ENCODE measurements at places on chromosomes 2 and 18.

DNA sequence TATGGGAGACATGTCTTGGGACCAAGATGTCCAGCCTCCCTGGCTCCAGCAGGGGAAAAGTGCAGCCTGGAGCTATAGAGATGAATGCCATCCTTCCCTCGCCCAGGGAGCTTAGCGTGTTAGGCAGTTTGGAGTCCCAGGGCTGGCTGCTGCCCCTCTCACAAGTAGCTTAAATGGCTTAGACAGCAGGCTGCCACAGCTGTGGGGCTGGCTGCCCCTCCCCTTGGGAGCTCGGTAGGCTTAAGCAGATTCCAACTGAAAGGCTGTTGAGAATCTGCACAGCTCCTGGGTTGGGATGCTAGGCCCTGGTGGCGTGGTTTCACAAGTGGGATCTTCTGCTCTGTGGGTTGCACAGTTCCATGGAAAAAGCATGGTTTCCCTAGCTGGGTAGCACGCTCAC lies 940.5 kb upstream of the DDX18 start:
- no peak for DNase-seq

DNA sequence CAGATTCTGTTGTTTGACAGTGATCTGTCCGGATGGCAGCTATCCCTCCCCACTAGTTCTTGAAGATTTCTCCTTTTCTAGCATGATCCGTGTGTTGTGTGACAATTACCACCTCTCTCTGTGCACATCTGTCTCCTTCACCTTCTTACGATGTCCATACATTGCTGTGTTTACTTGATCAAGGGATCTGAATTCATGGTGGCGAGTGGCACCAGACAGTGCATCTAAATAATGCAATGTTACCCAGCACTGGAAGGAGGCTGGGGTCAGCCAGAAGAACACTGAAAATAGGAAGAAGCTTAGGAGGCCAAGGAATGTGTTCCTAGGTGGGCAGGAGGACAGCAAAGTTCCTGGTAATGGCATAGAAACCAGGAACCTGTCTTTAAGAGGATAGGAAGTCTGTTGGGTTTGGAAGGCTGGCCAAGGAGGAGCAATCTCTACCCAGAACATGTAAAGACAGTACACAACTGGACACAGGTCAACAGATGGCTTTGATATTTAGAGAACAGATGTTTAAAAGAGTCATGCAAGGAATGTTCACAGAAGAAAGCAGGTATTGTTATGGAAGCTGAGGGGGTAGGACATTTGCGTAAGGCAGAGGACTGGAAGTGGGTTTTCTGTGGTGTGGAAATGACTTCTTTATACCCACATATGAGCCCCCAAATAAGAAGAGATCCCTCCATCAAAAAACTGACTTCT lies 126.4 kb downstream of the HRH4 start:
- no peak for DNase-seq

DNA sequence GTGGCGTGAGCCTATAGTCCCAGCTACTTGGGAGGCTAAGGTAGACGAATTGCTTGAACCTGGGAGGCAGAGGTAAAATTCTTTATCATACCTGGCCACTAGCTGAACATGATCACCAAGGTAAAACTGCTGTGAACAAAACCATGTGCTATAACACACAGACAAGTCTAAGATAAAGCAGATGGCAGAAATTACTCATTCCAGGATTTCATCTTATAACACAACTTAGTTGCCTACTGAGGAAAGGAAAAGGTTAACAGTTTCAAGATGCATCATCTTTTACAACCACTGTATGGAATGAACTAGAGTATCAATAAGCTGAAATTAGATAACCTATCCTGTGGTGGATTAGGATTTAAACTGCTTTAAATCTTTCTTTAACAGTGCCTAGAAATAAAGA lies 8.3 kb downstream of the ARL5A start:
- DNase-seq = no peak

DNA sequence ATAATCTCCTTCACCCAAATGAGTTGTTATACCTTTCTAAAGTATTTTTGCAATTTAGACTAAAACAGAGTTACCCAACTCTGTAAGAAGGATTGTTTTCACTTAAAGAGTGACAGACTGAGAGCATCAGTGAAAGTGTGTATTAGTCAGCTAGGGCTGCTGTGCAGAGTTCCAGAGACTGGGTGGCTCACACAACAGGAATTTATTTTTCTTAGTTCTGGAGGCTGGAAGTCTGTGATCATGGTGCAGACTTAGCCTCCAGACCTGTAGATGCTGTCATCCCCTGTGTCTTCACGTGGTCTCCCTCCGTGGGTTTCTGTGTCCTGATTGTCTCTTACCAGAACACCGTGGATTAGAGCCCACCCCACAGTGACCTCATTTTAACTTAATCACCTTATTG lies 40.0 kb downstream of the BCL2L11 start:
- DNase-seq = no peak

- DNase-seq = no peak
These were observed 294.6 kb upstream of the SLC14A2 start for GRCh38 chr18:45320724-45321123.

- DNase-seq = no peak
These were observed 135.9 kb downstream of the DTNB start for GRCh38 chr2:25537526-25537925.

- DNase-seq = no peak
These were observed 41.8 kb downstream of the TMEM163 start for GRCh38 chr2:134676960-134677359.

GRCh38 chr2:43718530-43719124 lies 42.4 kb upstream of the C1GALT1C1L start:
- DNase-seq = no peak

DNA sequence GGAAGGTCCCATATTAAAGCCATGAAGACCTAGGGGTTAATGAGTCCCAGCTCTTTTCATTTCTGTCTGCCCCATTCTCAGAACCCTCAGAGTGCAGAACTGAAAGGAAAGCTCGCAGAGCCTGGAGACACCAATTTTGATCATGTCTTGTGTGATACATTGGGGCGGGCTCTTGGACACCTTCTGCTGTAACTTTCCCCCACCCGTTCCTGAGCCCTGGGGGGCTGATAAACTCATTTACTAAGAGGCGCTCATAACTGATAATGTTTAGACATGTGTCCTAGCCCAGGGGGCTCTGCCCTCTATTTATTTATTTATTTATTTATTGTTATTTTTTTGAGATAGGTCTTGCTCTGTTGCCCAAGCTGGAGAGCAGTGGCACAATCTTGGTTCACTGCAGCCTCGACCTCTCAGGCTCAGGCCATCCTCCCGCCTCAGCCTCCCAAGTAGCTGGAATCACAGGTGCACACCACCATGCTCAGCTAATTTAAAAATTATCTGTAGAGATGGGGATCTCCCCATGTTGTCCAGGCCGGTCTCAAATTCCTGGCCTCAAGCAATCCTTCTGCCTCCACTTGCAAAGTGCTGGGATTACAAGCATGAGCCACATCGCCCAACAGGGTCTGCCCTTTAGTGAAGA lies 72.4 kb upstream of the HAAO start:
- DNase-seq = no peak

- DNase-seq = no peak
These were observed 79.8 kb upstream of the FZD7 start for GRCh38 chr2:201953880-201954279.

DNA sequence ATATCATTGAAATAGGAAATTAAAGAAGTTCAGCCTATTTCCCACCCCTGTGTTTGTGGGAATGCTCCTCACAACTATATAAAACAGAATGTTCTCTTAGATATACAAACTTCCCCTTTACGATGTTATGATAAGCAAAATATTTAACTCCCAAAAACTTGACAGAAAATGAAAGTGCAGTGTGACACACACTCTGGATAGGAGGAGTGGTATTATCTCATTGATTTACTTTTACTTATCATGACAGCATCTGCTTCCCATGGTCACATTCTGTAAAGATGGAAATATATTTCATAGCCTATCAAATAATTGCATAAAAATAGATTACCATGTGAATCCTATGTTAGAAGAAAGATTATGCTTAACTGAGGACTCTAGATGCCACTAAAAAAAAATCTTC lies 96.6 kb upstream of the STK17B start:
- no peak for DNase-seq

DNA sequence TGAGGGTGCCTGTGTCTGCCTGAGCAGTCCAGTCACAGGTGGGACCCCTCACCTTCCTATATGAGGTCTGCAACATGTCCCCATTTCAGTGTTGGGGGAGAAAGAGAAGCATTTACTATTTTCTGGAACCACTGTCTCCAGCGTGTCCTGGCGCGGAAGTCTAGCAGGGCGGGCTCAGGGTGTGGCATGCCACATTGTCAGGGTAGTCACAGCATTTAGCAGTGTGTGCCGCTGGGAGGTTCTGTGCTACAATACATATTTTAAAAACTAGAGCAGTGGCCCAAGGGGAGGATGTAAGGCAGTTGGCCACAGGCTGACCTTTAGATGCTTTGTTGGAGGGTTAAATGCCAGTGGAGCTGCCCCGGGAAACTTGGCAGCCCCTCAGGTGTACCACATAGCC lies 12.5 kb downstream of the UBE2F start:
- no peak for DNase-seq

- DNase-seq = no peak
These were observed 51.2 kb downstream of the ATIC start for GRCh38 chr2:215363039-215363438.
